ENCODE measurements at places on chromosomes 2 and 18.

- DNase-seq, result no peak
Measured at GRCh38 chr18:7766817-7767216, 199.7 kb downstream of the PTPRM start.

GRCh38 chr18:29084120-29084519, 907.2 kb upstream of the CDH2 start:
- DNase-seq, result no peak

- DNase-seq, result no peak
Measured at GRCh38 chr18:45749918-45750689, 26.1 kb downstream of the SLC14A1 start.

GRCh38 chr2:182937870-182938269, 71.4 kb upstream of the FRZB start:
- DNase-seq, result no peak

DNA sequence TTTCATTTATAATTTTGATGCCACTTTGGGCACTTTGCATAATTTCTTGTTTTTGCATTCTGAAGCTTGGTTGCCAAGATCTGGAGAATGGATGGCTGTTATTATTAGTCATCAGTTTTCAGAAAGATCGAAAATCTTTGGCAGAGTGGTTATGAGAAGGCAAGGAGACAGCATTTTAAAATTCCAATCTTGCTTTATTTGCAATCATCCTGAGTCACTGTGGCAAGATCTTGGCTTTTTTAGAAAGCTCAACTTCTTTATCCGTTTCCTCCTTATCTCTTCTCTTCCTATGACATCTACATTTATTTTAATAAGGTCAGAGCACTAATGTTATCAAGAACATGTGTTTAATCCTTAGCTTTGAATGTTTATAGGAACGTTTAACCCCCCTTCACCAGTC, 31.1 kb upstream of the EIF2AK3 start:
- DNase-seq, result no peak

DNA sequence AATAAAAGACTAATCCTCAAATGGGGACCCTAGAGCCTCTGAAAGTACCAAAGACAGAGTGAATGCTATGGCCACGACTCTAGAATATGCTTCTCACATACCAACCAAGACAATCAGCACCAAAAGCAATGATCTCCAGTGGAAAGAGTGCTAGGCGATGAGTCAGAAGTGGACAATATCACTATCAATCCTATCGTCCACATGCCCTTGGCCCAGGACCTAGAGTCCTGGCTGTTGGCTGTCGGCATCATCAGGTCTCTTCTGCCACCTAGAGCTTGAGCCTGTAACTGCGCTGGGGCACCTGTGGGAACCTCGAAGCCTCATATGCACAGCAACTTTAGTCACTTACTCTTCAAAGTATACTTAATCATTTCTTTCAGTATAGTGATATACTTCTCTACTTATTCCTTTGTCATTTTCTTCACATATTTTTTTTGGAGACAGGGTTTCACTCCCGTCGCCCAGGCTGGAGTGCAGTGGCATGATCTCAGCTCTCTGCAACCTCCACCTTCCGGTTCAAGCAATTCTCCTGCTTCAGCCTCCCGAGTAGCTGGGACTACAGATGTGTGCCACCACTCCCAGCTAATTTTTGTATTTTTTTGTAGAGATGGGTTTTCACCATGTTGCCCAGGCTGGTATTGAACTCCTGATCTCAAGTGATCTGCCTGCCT, 29.7 kb downstream of the NOL10 start:
- DNase-seq, result peak; percentile 28

GRCh38 chr2:208013285-208014178, 11.8 kb downstream of the PLEKHM3 start:
- DNase-seq, result no peak

DNA sequence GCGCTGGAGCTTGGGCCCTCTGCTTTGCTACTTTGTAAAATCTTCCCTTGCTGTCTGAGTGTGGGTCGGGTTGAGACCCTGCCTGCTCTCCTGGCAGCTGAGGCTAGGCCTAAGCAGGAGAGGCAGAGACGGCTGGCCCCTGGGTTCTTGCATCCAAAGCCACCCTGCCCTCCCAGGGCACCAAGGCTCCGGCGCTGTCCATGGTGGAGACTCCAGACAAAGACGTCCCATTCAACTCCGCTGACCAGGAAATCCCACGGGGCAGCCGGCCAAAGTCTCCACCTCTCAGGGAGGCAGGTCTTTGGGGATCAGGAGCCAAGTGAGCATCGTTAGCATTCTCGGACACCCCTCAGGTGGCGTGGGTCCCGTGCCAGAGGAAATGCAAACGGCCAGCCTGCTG, 2.6 kb upstream of the PRLH start:
- no peak for DNase-seq

DNA sequence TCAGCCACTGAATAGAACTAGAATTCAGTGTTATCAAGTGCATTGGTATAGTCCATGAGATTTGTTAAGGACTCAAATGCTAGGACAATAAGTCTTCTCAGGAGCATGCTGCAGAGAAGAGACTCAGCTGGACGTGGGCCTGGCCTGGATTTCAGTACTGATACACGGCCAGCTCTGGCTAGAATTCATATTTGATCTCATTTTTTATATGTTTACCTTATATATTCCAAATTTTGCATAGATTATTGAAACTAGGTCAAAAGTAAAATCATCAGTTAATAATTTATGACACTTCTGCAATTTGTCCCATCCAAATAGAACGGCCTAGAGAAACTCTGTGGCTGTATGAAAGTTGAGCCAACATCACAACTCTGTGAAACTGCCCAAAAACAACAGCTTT, 262.0 kb downstream of the DLGAP1 start:
- no peak for DNase-seq

DNA sequence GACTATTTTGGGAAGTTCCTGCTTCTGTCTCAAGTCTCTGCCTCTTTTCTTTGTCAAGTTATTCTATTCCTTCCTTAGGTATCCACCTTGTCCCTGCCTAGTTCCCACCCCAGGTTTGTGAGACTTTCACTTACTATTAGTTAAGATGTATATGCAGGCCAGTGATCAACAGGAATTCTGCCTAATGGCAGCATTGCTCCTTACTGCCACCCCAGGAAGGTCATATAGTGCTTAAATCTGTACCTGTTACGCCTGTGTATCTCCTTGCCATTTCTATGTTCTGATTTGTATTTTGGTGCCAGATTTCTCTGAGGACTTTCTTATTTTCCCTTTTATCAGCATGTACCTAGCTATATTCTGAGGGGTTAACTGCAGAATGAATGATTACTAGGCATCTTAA, 746.0 kb upstream of the TMEFF2 start:
- DNase-seq, result no peak

GRCh38 chr2:83172841-83173240, 1286.2 kb downstream of the SUCLG1 start:
- DNase-seq, result no peak

DNA sequence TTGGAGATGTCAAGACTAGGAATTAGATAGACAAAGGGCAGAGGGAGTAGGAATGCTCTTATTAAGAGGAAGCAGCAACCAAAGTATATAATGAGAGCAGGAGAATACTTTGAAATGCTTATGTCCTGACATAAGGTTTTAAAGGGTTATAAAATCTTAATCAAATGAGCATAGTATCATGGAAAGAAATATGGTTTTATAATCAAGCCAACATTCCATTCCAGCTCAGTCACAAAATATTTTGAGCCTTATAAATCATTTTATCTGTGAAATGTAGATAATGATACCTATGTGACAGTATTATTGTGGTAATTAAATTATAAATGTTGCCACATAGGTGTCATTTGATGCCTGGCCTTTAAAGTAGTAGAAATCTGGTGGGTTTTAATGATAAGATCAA, 17.6 kb downstream of the VSNL1 start:
- DNase-seq, result no peak

DNA sequence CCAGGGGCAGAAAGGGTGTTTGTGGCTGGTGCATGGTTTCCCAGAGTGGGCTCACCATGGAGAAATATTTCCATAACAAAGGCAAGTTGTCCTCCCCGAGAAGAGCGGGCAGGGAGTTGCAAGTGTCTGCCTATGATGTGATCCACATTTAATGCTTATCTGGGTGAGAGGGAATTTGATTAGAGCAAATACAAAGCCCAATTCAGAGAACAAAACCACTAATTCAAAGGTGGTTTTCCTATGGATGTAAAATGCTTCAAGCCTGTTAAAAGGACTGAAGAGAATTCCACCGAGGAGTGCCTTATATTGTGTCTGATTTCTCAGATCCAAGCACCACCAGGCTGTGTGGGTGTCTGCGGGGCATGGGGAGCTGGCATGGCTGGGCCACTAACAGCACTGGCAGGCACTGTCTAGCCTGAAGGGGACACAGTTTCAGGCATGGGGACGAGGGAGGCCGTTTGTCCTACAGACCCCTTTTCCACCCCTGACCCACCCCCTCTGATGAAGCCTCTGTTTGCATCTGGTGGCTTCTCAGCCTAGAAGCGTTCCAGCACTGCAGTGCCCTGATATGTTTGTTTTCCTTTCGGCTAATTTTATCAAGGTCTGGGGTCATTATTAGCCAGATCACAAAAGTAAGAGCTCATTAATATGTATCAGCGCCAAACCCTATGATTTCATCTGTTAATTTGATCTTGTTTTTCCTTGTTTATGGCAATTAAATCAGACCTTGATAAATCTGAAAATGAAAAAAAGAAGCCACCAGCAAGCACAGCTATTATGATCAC, 357.3 kb downstream of the HRH4 start:
- no peak for DNase-seq

DNA sequence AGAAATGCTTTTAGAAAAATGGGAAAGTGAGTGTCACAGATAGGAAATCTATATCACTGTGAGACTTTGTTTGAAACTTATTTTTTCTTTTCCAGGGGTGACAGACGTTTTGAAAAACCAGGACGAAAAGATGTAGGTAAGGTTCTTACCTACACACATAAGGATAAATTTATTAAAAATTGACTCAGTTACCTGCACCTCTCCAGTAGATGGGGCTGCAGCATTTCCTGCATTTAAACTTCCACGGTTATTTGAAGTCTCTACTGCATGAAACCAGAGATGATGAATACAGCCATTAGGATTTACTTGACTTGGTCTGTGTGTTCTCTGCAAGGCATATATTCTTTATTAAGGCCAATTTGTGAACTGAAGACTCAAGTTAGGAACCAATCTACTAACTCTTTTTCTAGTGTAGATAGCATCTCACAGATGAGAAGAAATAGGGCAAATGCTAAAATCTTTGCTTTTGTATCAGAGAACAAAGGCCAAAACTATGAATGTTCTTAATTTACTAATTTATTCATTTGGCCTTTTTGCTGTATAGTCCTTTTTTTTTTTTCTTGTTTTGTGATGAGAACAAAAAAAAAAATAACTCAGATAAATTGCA, 15.0 kb downstream of the KCNJ13 start:
- DNase-seq, result peak; percentile 4

- DNase-seq, result no peak
Measured at GRCh38 chr2:17036361-17036760, 370.7 kb upstream of the CYRIA start.

DNA sequence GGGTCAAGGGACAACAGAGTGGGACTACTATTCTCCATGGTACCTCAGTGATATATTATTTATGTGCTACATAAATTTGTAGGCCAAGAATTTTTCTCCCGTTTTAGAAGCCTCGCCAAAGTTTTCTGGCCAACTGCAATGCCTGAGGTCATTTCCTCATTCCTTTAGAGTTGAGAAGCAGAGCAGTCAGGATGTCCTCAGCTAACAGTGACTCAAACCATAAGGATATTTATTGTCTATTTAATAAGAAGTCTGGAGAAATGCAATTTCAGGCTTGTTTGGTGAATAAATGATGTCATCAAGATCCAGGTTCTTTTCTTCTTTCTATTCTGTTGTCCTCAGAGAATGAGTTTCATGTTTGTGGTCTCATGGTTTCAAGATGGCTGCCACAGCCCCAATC, 91.0 kb downstream of the ADCYAP1 start:
- no peak for DNase-seq

GRCh38 chr2:242011991-242012764, 142.6 kb downstream of the RTP5 start:
- no peak for DNase-seq

- peak; percentile 26 for DNase-seq
Measured at GRCh38 chr2:114550895-114551793, 108.7 kb downstream of the DPP10 start.

- no peak for DNase-seq
Measured at GRCh38 chr2:17184512-17184911, 333.7 kb downstream of the RAD51AP2 start.

DNA sequence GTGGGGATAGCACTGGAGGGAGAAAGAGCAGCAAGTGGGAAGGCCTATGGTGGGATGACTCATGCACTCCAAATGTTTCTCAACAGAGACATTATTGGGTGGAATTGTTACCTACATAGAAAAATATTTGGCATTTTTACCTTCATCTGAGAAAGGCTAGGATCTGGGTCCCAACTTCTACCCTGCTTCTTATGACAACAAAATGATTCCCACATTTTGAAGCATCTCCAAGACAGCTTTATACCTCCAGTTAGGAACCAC, 908.9 kb upstream of the GYPC start:
- no peak for DNase-seq

DNA sequence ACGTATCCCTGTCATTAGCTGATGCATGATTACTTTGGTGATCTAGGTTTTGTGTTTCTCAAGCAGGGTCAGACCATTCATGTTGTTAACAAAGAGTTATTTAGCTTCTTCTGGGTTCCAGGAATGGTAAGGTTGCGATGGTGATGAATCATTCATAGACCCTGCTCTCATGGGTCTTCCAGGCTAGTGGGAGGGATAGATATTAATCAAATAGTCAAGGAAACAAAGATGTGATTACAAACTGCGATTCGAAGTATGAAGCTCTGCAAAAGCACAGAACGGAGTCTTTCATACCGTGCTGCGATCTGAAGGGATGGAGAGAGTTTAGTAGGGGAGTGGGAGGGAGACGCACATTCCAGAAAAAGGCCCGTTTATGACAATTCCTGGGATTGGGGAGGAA, 42.1 kb downstream of the CAVIN2 start:
- no peak for DNase-seq

DNA sequence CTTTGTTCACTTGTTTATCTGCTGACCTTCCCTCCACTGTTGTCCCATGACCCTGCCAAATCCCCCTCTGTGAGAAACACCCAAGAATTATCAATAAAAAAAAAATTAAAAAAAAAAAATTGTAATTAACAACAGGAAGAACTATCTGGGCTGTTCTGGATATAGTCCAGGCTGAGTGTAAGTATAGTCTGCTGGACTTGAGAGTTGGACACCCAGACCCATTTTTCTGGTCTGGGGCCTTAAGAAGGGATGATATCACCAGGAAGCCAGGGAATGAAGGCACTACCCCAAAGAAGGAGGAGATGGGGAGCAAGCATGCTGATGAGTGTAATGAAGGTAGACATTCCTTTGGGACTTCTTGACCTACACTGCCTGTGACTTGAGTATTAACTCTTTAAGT, 72.1 kb upstream of the ZFP36L2 start:
- DNase-seq, result no peak

GRCh38 chr18:2926528-2926927, 79.7 kb downstream of the EMILIN2 start:
- no peak for DNase-seq

DNA sequence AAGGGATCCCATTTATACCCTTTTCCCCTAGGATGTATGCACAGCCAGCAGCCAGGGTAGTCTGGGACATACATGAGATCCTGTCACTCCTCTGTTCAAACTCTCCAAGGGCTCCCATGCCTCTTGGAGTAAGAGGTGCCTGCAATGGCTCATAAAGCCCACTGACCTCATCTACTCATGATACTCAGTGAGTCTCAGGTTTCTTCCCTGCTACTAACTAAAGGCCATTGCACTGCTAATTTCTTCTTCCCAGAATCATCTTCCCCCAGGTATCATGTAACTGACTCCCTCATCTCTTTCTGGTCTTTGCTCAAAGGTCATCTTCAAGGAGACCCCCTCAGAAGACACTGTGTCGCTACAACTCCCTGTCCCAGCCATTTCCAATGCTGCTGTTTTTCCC, 68.2 kb downstream of the CCBE1 start:
- no peak for DNase-seq

All from NCI-H446 (cell line).